ENCODE measurements at places on chromosomes 3 and 15. TPM values are rescaled to one million over a fixed set of nuclear protein-coding genes. Genes with fewer than 3 reads are reported as not detected.

- no peak for DNase-seq
Observed at GRCh38 chr3:31377045-31377642, 155.6 kb upstream of the STT3B start.

DNA sequence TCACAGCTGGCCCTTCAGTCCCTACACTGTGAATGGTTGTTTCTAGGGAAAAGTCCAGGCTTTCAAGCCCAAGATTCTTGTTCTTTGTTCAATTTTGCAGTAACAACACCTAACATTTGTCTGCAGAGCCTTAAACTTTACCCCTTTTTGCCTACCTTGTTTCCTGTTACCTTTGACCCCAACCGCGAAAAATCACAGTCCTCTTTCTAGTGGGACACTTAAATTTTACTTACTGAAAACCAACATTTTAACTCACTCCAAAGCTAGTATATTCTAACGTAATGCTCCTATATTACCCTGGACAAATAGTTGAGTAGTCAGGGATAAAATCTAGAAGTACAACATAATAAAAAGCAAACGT is 649 bp upstream of the PIK3CB start:
- no peak for DNase-seq

- DNase-seq = no peak
Observed at GRCh38 chr3:151156618-151157216, 46.3 kb downstream of the GPR171 start.

DNA sequence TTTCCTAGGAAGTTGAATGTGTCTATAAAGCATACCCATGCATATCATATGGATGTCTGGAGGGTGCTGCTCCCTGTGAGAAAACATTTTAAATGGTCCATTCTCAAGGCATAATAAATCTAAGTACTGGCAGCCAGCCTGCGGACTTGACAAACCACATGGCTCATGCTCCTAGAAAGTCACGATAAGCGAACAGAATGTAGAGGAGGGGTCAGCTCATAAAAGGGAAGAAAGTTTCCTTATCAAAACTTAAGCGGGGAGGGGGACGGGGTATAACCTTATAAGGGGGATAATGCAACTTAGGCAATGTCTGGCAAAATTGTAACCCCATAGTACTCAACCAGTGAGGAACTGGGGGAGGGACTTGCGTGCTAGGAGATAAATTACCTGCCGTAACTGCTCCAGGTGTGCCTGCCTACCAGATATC is 159.8 kb upstream of the LMCD1 start:
- DNase-seq = no peak

DNA sequence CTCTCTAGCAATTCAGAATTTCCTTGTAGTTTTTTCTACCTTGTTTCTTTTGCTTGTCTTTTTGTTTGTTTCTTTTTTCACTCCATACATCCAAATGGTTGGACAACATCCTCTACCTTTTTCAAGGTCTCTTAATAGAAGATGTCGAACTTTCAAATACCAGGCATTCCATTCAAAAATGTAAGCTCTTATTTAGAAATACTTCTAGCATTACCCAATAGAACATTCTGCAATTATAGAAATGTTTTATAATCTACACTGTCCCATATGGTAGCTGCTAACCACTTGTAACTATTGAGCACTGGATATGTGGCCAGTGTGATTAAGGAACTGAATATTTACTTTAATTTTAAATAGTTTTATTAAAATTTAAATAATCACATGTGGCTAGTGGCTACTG is 196.2 kb upstream of the MRPL3 start:
- DNase-seq = no peak

- no peak for DNase-seq
Observed at GRCh38 chr3:193640728-193641439, 47.9 kb downstream of the OPA1 start.

DNA sequence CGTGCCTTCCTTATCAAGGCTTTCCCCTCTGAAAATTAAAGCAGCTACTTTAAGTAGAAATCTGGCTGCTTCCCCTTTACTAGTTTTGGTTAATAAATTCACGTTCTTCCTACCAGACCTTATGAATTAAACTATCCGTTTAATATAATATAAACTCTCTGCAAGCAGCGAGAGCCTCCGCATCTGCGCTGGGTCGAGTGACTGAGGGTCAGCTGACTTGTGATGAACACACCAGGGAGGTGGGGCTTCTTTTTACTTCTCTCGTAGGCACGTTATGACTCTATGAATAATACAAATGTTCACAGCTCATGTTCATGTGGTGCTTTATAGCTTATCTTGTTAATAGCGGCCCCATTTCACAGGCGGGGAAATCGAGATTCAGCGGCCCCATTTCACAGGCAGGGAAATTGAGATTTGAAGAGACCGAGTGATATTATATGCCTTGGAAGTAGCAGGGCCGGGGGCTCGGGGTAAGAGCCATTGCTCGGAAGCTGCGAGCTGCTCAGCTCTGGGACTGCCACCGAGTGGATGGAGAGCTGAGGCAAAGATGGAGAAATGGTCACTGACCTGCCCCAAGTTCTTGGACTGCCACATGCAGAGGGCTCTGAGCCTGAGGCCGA is 8.3 kb downstream of the MUC4 start:
- DNase-seq = no peak

DNA sequence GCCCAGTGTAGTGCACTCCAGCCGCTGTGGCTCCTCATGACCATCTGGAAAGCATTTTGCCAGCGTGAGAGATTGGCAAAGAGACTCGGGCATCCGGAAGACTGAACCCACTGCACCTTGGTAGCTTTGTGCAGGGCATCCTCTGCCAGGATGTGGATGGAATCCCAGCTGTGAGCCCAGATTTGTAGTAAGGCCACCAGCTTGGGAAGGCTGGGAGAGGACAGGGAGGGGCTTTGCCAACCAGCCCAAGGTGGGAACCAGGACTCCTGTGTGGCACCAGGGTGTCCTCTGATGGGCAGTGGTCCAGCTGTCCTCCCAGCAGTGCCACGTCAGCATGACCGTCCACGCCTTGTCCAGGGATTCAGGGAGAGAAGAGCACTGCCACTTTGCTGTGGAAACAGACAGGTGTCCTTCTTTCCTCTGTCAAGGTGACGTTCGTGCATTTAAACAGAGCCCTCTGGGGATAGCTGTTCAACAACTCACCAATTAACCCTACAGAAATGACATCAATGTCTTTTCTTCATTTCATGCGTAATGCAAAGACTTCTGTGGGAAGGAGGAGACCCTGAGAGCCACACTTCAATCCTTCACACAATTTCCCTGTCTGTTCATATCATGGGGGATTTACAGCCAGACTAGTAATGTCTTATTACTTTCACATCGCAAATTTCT is 19.1 kb downstream of the KLF15 start:
- peak; percentile 30 for DNase-seq

- DNase-seq = no peak
Observed at GRCh38 chr3:48567090-48567489, 3.5 kb upstream of the UCN2 start.

DNA sequence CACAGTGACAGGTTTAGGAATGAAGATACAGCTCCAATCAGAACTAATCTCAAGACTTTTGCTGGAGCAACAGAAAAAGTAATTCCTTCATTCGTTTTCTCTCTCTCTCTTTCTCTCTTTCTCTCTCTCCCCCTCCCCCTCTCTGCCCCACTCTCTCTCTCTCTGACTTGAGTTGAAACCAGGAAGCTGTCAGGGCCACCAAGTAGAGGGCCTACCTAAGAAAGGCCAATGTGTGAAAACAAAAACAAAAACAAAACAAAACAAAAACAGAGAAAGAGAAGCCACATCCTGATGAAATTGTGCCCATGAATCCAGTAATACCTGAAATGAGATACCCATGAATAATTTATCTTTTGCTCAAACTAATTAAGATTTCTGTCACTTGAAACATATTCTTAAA is 72.9 kb downstream of the ATP8B4 start:
- no peak for DNase-seq

- DNase-seq = no peak
Observed at GRCh38 chr15:90022345-90022744, 21.2 kb downstream of the ZNF710 start.

DNA sequence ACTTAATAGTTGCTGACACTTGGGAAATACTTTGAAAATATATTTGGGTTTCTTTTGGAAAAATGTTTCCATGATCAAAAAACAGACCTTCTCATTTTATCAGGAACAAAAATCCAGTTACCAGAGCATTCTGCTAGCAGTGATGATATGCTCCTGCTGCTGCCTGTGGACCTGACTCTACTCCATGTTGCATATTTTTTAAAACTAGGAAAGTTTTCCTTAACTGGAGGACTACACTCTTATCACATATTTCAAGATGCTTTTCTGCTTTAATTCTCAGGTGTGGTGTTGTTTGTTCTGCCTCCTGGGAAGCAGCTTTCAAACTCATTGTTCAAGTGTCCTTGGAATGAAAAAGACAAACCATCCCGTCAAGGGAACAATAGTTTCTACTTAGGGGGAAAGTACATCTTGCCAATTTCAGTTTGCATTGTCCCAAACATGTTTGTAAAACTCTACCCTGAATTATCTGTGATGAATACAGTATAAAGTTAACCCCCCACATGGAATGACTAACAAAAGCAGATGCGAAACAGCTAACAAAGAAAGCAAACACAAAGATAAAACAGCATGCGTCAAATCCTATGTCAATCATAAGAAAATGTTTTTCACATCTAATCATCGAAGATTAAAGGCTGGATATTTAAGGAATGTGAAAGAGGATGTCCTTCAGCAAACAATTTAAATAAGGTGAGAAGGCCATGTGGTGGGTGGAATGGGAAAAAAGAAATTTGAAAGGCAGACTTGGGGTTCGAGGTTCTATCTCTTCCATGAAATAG is 40.1 kb upstream of the PSMD6 start:
- no peak for DNase-seq

DNA sequence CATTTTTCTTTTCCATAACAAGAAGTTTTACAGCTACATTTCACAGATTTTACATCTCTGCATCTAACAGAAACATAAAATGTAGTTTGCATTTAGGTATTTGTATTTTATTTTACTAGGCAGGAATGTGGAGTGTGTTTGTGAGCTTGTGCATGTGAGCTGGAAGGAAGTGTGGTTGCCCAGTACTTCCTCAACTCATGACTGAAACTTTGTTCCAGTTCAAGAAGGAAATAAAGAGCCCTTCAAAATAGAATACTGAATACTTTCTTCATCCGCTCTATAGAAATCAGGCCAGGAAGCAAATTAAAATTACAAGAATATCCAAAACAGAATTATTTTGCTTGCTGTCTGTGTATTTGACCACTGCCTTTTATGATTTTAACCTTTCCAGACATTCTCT is 81.3 kb downstream of the CHL1 start:
- DNase-seq = no peak

DNA sequence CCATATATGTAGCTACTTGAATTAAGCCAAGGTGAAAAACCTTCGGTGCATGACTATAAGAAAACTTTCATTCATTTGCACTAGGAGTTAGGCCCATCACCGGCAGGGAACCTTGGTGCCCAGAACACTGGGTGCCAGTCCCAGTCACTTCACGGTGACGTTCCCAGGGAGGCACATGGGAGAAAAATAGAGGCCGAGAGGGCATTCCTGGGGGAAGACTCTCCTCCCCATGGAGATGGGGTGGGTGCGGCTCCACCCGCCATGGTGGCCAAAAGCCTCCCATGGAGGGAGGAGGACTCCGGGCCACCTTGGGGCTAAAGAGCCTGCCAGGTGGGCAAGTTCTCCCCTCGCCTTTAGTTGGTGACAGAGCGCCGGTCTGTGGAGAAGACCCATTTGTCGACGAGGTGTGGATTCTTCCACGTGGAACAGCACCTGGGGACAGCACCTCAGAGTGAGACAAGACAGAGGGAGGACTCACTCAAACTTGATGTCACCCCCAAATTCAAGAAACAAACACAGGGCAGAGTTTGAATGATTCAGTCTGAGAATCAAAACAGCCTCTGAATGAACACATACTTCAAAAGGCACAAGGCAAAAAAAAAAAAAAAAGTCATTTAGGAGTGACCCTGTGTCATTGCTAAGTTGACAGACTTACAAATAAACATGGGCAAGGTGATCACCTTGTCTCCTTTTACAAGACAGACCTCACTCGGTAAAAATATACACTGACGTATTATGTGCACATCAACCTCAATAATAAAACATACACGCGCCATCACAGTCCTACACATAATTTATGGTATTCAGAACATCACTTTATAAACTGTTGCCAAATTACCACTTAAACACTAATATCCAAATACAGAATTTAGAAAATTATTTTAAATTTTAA is 38.6 kb downstream of the ZXDC start:
- DNase-seq = no peak

DNA sequence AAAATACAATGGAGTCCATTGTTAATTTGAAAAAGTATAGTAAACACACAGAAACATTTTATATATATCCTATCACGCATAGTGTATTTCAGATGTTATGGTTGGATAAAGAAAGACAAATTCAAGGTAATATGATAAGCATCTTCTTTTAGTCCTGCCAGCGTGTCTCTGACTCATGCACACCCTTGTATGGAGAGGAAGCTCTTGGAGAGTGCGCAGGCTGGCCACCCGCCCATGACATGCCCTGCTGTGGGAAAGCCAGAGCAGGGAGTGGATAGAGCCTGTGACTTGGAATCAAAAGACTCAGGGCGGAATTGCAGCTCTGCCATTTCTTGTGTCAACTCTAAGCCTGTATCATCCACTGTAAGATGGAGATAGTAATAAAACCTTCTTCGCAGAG is 23.0 kb upstream of the COPG1 start:
- no peak for DNase-seq

- DNase-seq = no peak
Observed at GRCh38 chr3:45724911-45725310, 35.7 kb downstream of the SACM1L start.

GRCh38 chr3:171974986-171975837 is 64.2 kb upstream of the FNDC3B start:
- no peak for DNase-seq

GRCh38 chr15:93980261-93980911 is 251.0 kb upstream of the MCTP2 start:
- DNase-seq = no peak

DNA sequence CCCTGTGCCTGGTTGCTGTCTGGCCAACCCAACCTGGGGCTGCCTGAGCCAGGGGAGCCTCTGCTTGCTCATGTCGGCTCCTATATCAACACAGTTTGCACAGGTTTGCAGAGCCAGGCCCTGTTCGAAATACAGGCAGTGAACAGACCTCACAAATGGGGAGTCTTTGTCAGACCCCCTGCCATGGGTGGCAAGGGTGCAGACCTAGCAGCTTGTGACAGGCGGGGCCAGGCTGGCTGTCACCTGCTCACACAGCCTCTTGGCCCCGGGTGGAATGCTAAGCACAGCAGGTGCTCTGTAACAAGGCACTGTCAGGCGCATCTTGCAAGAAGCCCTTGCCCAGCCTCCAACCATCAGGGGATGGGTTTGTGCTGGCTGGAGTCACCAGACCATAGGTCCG is 47.3 kb downstream of the BDH1 start:
- DNase-seq = no peak

GRCh38 chr3:120438665-120439370 is 12.0 kb downstream of the FSTL1 start:
- peak; percentile 42 for DNase-seq

Gene MYH15
- polyA plus RNA-seq = 0.01 TPM

Gene TUSC7
- not detected for polyA plus RNA-seq

Gene HRG
- 837 TPM for polyA plus RNA-seq

Gene KNG1
- polyA plus RNA-seq = 785 TPM

Gene ITIH1
- 1,291 TPM for polyA plus RNA-seq

Gene P2RY13
- 1.3 TPM for polyA plus RNA-seq

Gene CLDN1
- 89.4 TPM for polyA plus RNA-seq

Gene GOLGA8O
- not detected for polyA plus RNA-seq

Gene HESX1
- polyA plus RNA-seq = 0.52 TPM

Gene GFM1
- polyA plus RNA-seq = 33.8 TPM

All from liver (tissue), 10 donors.